ENCODE measurements at places on chromosomes 16 and 17. TPM values are rescaled to one million over a fixed set of nuclear protein-coding genes. Genes with fewer than 3 reads are reported as not detected.

MEOX1 gene
- total RNA-seq: under 0.01 TPM

SOX9 gene
- not detected for total RNA-seq

PRR15L gene
- not detected for total RNA-seq

RMI2 gene
- total RNA-seq: 1.5 TPM

OTOA gene
- total RNA-seq: 0.09 TPM

NEUROD2 gene
- total RNA-seq: not detected

RNF43 gene
- total RNA-seq: under 0.01 TPM

KRT36 gene
- 0.22 TPM for total RNA-seq

HAP1 gene
- 0.65 TPM for total RNA-seq

EXOC3L1 gene
- 47.2 TPM for total RNA-seq

KRTAP2-1 gene
- total RNA-seq: not detected

Data from dermis lymphatic vessel endothelial cell (primary cell).